ENCODE measurements at places on chromosomes 1 and 21. TPM values are rescaled to one million over a fixed set of nuclear protein-coding genes. Genes with fewer than 3 reads are reported as not detected.
A peak's percentile ranks its signal among the peaks of the same experiment; 100 is the strongest.

The CELF3 gene
- not detected for total RNA-seq

The PEX14 gene
- total RNA-seq, result 17.4 TPM

The GJA4 gene
- 0.87 TPM for total RNA-seq

DNA sequence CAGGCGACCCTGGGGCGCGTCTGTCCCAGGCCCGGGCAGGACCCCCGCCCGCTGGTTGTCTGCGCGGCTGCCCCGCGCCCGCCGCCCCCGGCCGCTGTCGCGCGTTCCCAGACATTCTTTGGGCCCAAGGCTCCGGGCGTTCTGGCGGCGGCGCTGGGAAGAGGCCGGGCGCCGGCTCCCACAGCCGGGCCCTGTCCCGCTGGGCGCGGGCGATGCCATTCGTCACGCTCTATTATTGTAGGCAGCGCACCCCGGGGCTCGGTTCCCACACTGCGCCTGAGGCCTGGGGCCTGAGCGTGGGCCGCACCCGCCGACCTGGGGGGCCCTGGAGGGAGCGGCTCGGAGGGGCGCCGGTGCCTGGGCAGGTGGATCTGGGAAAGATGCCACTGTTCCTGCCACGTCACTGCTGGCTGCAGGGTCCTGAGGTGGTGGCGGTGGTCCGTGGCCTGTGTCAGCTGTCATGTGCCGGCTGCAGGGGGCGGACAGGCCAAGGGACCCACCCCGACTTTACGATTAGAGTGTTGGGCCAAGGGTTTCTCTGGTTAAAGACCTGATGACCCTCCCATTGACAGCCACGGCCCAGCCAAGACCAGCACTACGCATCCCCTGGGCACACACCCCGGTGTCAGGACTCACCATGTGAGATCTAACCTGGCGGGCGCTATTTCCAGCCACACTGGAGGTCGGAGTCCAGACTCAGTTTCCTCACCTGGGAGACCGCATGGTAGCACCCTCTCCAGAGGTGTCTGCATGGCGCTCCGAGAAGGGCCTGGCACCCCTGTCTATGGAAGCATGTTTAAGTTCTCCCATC, 55.1 kb upstream of the ADARB1 start:
- DNase-seq, result peak; percentile 86

- DNase-seq, result no peak
These were observed 27.2 kb upstream of the RCSD1 start for GRCh38 chr1:167602840-167603239.

The FCRL1 gene
- not detected for total RNA-seq

DNA sequence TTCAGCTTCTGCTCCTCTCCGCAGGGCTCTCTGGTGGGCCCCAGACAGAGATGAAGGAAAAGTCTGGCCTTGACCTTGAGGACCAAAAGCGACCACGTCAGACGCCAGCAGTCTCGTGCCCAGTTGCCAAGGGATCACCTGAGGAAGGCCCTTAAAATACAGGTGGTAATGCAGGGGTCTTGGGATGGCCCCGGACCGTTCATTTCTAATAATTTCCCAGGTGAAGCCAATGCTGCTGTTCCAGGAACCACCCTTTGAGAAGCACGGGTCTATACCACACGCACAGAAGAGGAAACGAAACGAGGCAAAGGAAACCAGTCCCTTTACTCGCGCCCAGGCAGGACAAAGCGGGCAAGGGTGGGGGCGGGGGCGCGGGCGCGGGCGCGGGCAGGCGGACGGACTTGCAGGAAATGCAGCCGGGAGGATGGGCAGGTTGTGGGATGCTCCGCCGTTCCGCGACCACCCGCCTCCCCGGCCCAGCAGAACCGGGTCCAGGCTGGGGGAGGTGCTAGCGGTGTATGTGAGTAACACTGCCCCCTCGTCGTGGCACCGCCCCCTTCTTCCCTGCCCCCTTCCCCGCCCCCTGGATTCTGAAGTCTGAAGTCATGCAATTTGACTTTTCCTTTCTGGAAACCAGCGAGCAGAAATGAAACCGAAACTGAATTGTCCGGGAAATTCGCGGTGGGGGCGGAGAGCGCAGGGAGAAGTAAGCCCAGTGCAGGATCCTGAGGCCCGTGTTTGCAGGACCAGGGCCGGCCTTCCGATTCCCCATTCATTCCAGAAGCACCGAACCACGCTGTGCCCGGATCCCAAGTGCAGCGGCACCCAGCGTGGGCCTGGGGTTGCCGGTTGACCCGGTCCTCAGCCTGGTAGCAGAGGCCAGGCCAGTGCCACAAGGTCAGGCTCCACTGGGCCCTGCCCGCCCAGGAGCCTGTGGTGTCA, 5.8 kb upstream of the MX1 start:
- DNase-seq, result no peak

The PLEKHN1 gene
- total RNA-seq, result 0.38 TPM
